T-helper 22 cell (primary cell): ENCODE measurements at places on chromosomes 5 and 9.

DNA sequence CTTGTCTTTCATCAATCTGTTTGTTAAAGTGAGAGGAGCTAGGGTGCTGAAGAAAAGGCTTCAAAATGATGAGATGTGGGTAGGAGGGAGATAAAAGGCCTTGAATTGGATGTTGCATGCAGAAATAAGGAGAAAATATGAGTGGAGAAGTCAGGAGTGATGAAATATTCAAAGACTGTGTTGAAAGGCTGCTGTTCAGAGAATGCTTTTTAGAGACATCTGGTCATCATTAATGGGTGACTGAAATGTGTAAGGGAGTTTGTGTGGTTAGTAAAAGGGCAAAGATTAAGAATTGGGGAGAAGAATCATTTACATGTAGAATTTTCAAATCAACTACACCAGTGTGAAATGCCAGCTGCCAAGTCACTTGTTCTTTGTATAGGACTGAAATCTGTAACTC lies 383.9 kb downstream of the MAT2B start:
- DNase-seq, result no peak

DNA sequence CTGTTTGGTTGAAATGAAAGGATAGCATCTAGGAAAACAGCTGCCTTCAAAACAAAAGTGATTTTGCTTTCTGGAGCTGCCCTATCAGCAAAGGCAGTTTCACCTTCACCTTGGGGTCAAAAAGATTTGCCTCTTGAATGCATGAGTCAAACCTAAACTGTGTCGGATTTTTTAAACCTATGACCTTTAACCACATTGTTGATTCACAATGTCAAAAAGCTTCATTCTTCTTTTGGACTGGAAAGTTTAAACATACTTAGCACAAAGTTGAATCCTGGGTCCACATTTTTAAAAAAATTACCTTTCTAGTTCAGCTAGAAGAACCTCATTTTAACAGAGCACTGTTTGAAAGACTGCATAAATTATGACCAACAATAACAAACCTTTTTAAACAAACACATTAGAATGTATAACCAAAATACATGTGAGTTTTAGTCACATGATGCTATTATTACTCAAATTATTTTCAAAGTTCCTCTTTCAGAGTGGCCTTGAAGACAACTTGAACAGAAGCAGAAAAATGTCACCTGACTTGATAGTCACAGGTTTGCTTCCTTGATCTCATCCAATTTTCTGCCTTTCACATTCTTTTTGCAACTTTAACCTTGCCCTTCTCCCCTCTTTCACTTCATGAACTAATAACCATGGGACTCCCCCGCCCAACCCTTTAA lies 109.7 kb upstream of the LHFPL2 start:
- no peak for DNase-seq

GRCh38 chr5:131223751-131224386 lies 40.0 kb upstream of the CDC42SE2 start:
- no peak for DNase-seq

DNA sequence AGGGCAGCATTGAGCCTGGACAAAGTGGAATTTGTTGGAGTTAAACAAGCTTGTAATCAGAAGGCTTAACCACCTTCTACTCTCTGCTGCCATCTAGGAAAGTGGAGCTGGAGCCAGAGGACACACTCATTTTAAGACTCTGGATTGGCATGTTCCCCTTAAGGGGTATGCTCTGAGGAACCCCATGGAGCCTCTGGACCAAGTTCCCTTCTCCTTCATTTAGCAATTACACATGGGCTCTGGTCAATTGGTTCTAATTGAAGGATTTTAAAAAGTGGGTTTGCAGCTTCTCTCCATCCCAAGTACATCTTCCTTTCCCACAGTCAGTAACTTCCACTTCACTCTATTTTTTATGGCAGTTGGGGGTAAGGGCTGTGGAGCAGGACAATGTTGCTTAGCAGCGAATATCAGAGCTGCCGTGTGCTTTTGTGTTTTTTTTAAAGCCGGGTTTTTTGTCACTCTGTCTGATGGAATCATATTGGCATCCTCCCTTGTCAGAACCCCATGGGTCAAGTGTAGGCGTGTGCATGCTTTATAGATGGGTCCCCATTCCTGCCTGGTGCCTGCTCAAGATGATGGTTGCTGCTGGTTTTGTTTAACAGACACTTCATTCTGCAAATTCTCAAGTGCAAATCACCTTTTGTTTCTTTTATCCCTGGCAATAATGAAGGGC lies 330.7 kb upstream of the ADAMTSL1 start:
- DNase-seq, result no peak

GRCh38 chr5:97914483-97914882 lies 731.4 kb upstream of the RIOK2 start:
- DNase-seq, result no peak

DNA sequence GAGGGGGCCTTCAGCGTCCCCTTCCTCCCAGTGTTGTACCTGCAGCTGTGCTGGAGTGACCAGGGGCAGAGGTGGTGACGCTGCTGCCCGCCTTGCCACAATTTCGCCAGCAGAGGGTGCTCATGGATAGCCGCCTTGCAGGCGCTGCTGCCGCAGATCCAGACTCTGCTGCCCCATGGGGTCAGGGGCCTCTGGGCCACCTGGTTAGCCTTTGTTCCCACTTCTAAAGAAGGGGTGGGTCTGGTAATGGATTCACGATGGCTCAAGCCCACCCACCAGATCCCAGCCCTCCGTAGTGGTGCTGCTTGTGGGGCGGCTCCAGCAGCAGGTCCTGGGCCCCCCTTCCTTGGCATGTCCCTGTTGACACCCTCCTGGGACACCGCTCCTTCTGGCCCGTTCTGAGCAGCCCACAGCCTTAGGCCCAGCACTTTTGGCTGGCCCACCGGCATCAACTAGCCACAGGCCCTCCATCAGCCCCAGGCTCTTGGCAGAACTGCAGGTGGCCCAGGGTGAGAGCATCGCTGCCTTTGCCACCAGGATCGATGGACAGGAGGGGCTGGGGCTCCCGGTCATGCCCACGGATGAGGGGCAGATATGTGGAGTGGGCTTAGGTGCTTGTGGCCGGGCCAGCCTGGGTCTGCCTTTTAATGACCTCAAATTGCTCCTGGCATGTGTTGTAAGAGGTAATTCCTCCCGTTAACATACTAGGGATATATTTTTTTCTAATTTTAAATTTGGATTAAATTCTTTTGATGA lies 57.2 kb downstream of the COL5A1 start:
- no peak for DNase-seq

- DNase-seq, result no peak
Observed at GRCh38 chr5:150413176-150413901, 629 bp upstream of the CD74 start.

DNA sequence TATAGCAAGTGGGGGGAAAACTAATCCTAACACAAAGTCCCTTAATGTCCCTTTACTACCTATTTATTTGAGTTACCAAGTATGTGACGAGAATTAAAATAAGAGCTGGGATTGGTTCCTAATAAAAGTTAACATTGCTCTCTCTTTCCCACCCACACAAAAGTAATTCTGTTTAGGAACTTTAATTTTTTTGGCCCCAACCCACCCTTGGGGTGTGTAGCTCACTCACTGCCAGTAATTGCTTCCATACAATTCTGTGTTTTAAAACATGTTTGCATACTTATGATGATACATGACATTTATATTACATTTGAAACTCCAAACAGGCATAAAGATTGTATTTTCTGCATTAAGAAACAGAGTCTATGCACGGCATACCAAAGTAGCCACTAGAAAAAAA lies 106.5 kb downstream of the BNC2 start:
- DNase-seq, result no peak

- no peak for DNase-seq
Observed at GRCh38 chr5:56913766-56914165, 4.4 kb downstream of the SETD9 start.

DNA sequence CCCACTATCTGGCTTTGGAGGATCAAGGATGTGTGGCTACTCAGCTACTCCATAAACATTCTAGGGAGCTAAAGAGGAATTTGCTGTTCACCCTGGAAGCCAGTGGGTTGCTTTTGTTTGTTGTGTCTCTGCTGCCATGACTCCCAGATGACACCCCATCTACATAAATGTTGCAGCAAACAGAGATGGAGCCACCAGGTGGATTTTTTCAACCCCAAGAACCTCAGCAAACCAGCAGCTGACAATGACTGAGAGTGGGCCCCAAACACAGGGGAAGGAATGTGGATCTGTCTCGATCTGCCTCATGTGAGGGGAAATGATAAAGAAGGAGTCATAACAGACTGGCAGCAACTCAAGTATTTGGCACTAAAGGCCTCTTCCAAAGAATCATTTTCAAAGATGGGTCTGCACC lies 132.7 kb upstream of the TNC start:
- no peak for DNase-seq

GRCh38 chr5:159525117-159525516 lies 194.8 kb upstream of the IL12B start:
- no peak for DNase-seq

GRCh38 chr5:33527696-33528095 lies 86.9 kb downstream of the TARS1 start:
- no peak for DNase-seq

GRCh38 chr5:17000291-17000939 lies 64.3 kb upstream of the MYO10 start:
- DNase-seq, result no peak

DNA sequence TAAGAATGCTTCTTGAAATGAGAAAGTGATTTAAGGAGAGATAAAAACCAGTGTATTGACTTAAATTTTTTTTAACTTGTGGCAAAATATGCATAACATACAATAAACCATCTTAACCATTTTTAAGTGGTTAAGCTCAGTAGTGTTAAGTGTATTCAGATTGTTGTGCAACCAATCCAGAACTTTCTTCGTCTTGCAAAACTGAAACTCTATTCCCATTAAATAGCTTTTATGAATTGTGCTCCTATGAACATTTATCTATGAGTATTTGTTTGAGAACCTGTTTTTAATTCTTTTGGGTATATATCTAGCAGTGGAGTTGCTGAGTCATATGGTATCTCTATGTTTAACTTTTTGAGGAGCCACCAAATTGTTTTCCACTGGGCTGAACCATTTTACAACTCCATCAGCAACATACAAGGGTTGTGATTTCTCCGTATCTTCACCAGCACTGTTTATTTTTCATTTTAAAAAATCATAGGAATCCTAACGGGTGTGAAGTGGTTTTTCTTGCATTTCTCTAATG lies 76.6 kb upstream of the ACTBL2 start:
- DNase-seq, result no peak
